NCI-H2081 treated with DMSO at 0.1 percent for 48 hours (cell line): ENCODE measurements at places on chromosomes 3 and 15.

- DNase-seq = no peak
Measured at GRCh38 chr3:72628065-72628464, 220.2 kb downstream of the SHQ1 start.

- no peak for DNase-seq
Measured at GRCh38 chr3:42461762-42462161, 40.7 kb upstream of the VIPR1 start.

DNA sequence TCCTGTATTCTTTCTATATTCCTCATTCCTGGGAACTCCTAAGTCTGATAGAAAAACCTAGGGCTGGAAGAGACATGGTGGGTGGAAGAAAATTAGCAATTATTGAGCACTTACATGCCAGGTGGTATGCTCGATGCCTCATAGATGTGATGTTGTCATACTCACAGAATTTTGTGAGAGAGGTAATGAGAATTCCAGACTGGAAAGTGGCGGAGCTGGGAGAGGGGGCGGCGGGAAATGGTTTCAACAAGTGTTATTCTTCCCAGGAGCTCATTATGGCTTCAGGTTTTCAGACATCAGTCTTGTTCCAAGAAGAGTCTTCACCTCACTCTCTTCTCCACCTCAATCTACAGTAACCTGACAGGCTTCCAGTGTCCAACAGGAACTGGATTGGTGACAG lies 16.2 kb downstream of the TIMP4 start:
- no peak for DNase-seq

- no peak for DNase-seq
Measured at GRCh38 chr3:22935040-22935439, 268.1 kb upstream of the UBE2E2 start.

- DNase-seq = no peak
Measured at GRCh38 chr3:107392549-107393165, 15.4 kb downstream of the CCDC54 start.

GRCh38 chr15:34366271-34367065 lies 528 bp downstream of the LPCAT4 start:
- peak; percentile 2 for DNase-seq

DNA sequence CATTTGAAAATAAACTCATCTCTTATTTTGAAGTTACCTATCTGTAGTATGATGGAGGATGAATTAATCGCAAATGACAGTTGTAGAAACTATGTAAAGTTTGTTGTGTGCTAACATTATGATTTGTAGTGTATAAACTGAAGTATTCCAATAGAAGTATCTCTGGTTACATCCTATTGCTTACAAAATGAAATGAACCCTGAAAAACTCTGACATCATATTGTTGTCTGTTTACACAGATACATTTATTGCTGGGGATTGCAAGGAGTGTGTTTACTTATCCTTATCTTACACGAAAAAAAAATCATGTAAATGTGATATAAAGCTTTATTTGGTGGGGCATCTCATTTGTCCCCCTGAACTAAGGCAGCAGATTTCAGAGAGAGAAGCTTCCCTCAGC lies 2.6 kb upstream of the ABHD10 start:
- no peak for DNase-seq

- DNase-seq = no peak
Measured at GRCh38 chr3:100003609-100004503, 110.4 kb downstream of the FILIP1L start.

- no peak for DNase-seq
Measured at GRCh38 chr15:31503256-31503655, 176.6 kb downstream of the KLF13 start.

GRCh38 chr15:68425428-68426060 lies 6.4 kb downstream of the ITGA11 start:
- no peak for DNase-seq

GRCh38 chr3:172173316-172174254 lies 134.2 kb downstream of the FNDC3B start:
- DNase-seq = no peak

DNA sequence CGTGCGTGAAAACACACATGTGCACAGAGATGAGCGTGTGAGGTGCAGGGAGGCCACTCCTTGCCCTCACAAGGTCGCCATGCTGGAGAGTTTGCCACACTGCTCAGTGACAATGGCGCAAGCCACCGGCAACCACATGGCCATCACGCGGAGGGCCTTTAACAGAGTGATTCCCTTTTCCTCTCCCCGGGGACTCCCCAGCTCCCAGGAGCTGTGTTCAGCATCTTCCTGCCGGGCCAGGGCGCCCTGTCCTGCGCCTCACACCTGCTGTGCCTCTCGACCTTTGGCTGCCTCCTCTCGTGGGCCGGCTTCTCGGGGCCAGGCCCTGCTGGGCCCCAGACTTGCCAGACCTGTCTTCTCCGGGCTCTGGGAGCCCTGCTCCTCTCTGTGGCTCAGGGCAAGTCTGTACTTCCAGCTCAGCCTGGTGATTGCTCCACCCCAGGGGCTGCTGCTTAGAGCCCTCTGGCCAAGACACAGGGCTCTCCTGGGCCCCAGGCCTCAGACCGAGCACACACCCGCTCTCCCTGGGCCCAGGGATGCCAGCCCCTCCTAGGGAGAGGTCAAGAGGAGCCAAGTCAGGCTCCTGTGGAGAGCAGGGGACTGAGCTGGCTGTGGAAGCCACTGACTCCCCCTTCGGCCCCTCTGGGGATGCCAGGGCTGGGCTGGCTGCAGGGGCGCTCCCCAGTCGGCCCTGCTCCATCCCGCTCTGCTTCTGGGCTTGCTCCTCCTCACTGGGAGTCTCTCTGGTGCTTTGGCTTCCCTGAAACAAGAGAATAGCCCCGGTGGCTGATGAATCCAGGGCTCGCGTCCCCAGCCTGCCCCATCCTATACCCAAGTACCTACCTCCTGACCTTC lies 5.6 kb downstream of the CCDC9B start:
- DNase-seq = no peak

- no peak for DNase-seq
Measured at GRCh38 chr3:190097025-190097424, 23.7 kb downstream of the P3H2 start.

DNA sequence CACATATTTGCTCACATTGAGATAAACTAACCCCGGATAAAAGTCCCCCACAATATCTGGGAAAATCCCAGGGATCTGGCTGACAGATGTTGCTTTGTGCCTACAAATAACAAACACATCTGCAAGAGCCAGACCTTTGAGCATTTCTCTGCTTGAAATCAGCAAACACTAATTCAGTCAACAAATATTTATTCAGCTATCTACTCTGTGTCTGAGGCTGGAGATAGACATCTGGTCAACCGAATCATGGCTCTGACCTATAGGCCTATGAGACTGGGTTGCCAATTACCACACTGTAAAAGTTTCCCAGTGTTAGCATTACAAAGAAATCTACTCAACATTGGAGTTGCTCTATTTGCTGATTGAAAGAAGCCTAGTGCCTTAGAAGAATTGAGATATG lies 201.1 kb upstream of the CADPS start:
- DNase-seq = no peak

DNA sequence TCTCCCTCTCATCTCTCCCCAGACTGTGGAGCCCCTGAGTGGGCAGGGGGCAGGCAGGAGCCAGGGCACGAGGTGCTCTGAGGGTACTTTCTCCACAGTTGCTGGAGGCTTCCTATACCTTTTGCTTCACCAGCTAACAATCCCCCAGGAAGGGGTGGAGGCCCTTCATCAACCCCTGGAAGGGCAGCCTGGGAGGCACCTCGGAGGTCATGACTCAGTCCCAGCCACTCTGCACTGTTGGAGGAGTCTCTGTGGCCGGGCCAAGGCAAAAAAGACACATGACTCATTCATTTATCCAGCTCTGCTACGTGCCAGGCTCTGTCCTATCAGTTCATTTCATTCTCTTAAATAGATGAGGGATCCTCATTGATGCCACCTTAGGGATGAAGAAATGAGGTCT lies 15.6 kb upstream of the KY start:
- no peak for DNase-seq

DNA sequence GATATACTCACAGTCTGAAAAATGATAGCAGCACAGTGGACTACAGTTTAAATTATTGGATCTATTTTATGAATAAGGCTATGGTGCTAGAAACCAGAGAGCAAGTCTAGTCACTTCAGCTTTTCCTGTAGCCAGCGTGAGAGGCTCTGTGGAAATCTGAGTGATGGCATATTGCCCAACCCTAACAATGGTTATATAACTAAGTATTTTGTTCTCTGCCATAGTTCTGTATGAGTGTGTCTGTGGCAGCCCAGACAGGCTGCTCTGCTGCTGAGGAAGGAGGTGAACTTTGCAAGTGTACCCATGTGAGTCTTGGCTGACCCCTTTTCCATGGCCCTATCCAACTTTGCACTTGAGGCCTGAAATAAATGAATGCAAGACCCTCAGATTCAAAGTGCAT lies 105.7 kb downstream of the LRTM1 start:
- DNase-seq = no peak

- DNase-seq = no peak
Measured at GRCh38 chr3:87793337-87793877, 265.4 kb downstream of the CGGBP1 start.

- no peak for DNase-seq
Measured at GRCh38 chr3:116678853-116679252, 30.7 kb upstream of the TUSC7 start.

- DNase-seq = no peak
Measured at GRCh38 chr15:40082195-40082883, 26.3 kb downstream of the BMF start.

GRCh38 chr3:87145553-87145952 lies 81.6 kb upstream of the CHMP2B start:
- DNase-seq = no peak

GRCh38 chr3:115903843-115904242 lies 280.5 kb downstream of the GAP43 start:
- DNase-seq = no peak

DNA sequence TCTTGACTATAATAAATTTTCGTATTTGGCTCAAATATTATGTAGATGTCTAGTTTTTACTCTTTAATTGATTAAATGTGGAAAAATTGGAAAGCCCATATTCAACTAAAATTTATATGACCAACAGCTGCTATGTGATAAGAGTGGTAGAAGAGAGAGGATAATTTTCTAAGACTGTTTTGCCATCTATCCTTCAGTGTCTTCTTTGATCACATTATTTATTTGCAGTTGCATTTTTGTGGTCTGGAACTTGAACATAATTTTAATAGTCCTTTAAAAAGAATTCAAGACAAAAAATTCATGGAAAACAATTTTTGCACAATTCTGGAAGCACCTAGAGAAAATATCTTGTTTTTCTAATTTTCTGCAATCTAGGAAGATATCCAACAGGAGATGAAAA lies 213.3 kb upstream of the THBS1 start:
- no peak for DNase-seq
